ENCODE measurements at places on chromosomes 1 and 21.

DNA sequence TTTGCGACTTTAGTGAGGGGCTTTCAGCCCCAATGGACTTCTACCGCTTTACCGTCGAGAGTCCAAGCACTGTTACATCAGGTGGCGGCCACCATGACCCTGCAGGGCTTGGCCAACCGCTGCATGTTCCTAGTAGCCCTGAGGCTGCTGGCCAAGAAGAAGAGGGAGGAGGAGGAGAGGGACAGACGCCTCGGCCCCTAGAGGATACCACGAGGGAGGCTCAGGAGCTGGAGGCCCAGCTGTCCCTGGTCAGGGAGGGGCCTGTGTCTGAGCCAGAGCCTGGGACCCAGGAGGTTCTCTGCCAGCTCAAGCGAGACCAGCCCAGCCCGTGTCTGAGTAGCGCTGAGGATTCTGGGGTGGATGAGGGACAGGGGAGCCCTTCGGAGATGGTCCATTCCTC, 8.6 kb upstream of the SLC25A34 start:
- no peak for DNase-seq

- no peak for DNase-seq
These were observed 58.3 kb upstream of the MAP1LC3C start for GRCh38 chr1:242056988-242057744.

DNA sequence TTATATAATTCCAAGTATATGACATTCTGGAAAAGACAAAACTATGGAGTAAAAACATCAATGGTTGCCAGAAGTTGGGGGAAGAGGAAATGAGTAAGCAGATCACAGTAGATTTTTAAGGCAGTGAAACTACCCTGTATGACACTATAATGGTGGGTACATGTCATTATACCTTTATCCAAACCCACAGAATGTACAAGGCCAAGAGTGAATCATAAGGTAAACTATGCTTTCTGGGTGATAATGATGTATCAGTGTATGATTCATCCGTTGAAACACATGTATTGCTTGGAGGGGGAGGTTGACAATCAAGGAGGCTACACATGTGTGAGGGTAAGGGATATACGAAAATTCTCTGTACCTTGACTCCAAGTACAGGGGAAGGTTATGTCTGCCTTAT, 862.7 kb downstream of the PLA2G4A start:
- peak; percentile 38 for DNase-seq

GRCh38 chr1:163248064-163248463, 45.3 kb upstream of the RGS5 start:
- DNase-seq = no peak

- DNase-seq = peak; percentile 70
These were observed 102.8 kb downstream of the CLIC6 start for GRCh38 chr21:34771512-34772028.

- no peak for DNase-seq
These were observed 21.1 kb upstream of the LAMC2 start for GRCh38 chr1:183164963-183165362.

DNA sequence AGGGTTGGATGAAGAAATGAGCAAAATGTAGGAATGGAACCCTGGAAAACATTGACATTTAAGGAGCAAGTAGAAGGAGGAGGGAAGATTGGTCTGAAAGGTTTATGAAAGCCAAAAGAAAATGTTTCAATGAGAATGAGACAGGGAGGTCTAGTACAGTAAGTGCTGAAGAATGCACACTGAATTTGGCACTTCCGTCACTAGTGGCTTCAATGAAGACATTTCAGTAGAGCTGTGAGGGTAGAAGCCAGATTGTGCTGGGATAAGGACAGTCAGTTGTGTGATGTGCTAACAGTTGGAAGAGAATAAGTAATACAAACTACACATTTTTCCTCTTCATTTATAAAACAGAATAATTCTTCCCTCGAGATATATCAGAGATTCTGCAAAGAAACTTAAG, 17.1 kb downstream of the THEM4 start:
- DNase-seq = no peak

DNA sequence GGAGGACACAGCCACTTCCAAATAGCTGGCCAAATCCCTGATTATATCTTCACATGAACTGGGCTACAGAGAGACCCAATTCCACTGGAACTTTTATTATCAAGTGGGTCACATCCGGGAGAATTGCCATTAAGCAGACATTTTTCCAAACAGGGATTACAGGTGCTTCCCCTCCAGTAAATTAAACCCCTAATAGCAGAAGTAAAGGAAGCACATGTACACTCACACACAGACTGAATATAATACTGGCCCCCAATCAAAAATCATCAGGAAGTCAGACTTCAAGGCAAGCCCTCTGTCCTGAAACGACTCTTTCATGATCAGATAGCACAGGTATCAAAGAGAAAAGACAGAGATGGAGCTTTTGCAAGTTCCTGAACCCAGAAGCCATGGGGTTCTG, 118.6 kb upstream of the PPP2R5A start:
- DNase-seq = no peak

DNA sequence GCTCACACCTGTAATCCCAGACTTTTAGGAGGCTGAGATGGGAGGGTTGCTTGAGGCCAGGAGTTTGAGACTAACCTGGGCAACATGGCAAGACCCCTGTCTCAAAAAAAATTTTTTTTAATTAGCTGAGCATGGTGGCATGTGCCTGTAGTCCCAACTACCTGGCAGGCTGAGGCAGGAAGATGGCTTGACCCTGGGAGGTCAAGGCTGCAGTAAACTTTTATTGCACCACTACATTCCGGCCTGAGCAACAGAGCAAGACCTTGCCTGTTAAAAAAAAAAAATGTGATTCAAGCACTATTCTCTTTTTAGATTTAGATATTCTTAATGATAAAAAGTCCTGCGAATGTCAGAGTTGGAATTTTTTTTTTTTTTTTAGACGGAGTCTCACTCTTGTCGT, 102.5 kb upstream of the L1TD1 start:
- no peak for DNase-seq

DNA sequence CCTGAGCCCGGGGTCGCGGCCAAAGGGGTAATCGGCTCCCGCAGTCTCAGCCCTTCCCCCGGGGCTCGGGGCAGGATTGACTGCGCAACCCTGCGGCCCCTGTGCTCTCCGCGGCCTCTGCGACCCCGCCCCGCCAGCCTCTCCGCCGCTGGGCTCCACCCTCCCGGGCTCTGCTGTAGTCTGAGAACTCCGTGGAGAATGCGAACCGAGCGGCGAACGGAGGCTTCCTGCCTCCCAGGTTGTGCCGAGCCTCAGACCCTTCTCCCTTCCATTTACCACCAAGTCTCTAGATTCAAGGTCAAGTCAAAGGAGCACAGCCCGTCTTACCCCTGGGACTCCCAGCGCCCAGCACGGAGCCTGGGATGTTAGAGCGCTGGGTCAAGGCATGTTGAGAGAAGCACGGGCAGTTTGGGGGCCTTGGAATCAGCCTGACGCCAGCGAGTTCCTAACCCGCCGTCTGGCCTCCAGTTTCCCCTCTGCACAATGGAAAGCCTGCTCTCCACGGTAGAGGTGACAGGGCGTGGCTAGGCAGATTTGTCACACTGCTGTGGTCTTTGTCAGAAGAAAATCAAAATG, 3.0 kb downstream of the ATP2B4 start:
- no peak for DNase-seq

GRCh38 chr1:211305044-211305443, 21.6 kb upstream of the TRAF5 start:
- no peak for DNase-seq

DNA sequence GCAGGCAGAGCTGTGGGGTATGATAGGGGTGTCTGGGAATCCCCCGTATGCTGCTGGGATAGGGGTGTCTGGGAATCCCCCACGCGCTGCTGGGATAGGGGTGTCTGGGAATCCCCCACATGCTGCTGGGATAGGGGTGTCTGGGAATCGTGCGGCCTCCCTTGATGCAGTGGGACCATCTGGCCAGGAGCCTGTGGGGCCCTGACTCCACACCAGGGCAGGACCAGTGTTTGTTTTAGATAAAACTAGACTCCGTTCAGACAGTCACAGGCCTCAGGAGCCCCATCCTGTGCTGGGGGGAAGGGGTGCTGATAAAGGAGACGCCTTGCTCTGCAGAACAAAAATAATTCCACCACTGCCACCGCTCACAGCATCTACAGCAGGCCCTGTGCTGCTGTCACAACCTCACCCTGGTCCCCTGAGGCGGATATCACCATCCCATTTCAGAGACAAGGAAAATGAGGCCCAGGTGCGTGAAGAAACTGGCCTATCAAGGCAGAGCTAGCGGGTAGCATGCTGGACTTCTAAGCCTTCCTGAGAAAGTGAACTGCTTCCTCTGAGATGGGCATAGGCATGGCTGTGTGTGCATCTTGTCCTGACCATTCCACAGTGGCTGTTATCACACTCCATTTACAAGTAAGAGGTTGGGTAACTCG, 24.0 kb downstream of the ECE1 start:
- DNase-seq = no peak

DNA sequence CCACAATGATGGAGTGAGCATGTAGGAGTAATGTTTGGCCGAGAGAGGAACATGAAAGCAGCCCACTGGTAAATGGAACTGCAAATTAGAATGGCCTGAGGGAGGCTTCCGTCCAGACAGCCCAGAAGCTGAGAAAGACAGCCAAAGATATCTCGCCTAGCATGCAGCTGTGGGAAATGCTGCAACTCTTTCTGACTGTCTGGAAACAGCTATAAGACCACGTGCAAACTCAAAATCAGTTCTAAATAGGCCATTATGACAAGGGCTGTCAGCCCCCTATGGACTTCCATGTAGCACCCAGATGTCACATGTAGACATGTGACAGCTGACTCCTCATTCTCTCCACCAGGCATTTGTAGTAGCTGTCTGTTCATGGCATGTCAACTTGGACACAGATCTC, 62.9 kb upstream of the ATP1A1 start:
- DNase-seq = no peak

DNA sequence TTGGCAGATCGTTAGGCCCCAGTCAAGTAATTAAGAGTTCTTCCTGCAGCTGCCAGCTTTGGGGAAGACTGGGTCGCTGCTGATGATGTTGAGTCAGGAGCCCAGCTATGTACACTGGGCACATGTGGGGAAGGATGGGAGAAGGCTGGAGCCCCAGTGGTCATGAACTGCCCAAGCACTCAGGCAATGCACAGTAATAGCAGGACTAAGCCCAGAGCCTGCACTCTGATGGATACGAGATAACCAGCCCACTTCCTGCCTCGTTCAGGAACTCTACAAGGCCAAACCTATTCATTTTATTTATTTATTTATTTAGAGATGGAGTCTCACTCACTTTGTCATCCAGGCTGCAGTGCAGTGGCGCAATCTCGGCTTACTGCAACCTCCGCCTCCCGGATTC, 81.1 kb upstream of the BTG3 start:
- DNase-seq = no peak

- no peak for DNase-seq
These were observed 244.4 kb downstream of the MATN1 start for GRCh38 chr1:30478799-30479563.

DNA sequence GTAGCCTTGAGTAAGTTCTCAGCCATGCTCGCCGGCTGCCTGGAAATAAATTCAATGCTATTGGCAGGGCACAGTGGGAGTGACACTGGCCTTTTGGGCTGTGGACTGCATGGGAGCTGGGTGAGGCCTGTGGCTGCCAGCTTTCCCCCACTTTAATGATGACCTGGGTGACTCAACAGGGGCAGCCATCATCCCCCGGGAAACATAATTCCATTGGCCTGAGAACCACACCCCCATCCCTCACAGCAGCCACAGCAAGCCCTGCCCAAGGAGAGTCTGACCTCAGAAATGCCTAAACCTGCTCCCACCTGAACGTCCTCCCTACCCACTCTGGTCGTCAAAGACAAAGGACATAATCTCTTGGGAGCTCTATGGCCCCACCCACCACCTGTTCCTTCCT, 384.0 kb downstream of the LTN1 start:
- DNase-seq = no peak

- peak; percentile 30 for DNase-seq
These were observed 3.8 kb downstream of the DNASE2B start for GRCh38 chr1:84402060-84402459.

GRCh38 chr1:110696818-110697217, 22.1 kb upstream of the KCNA3 start:
- DNase-seq = no peak

- DNase-seq = no peak
These were observed 2.7 kb upstream of the ZNF692 start for GRCh38 chr1:248861616-248862015.

GRCh38 chr21:25456672-25457071, 150.6 kb downstream of the MRPL39 start:
- no peak for DNase-seq

DNA sequence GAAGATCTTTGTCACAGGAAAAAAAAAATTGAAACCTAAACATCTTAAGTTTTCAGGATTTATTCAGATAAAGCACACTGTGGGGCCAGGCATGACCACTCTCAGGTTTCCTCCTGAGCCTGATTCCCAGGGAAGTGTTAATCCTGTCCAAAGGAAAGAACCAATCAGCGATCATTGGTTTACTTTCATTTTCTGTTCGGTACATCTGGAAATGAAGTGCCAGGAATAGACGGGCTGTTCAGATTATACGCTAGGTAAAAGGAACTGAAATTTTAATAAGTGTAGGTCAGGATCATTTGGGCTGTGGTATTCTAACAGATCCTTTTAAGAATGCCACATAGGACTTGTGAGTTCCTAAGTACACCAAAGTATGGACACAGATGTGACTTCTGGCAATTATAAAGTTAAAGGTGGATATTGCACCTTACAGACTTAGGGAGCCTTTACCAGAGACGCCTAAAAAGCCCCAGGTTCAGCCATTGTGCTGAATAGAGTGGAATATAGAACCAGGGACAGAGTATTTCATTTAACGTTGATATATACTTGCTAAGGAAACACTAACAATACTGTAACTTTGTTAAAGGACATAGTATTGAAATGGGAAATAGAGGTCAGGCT, 9.3 kb upstream of the CACYBP start:
- DNase-seq = peak; percentile 61

GRCh38 chr1:158506369-158506987, 34.5 kb downstream of the OR10R2 start:
- no peak for DNase-seq

GRCh38 chr1:26352338-26352679, 1.6 kb downstream of the CRYBG2 start:
- no peak for DNase-seq

- no peak for DNase-seq
These were observed 58.9 kb downstream of the ERG start for GRCh38 chr21:38439426-38439825.

DNA sequence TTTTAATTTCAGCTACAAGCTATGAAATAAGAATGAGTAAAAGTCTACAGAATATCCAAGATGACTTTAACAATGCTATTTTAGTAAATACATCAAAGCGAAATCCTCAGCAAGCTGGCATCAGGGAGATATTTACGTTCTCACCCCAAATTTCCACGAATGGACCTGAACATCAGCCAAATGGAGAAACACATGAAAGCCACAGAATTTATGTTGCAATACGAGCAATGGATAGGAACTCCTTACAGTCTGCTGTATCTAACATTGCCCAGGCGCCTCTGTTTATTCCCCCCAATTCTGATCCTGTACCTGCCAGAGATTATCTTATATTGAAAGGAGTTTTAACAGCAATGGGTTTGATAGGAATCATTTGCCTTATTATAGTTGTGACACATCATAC, 13.7 kb upstream of the CLCA1 start:
- no peak for DNase-seq

DNA sequence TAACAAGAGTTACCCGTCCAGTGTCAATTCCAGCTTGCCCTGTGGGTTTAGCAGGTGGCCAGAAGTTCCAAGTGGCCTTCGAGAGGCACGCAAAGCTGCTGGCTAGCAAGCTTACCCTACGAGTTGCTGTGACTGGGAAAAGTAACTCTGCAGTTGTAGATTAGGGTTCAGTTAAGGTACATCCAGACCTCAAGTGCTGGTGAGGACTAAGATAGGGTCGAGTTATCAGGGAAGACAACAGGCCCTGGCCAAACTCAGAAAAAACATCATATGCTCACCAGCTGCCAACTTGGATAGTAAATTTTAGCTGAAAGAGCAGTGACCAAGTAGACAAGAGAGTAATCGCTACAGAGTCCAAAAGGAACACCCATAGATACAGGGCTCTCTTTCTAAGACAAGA, 27.7 kb upstream of the LRRC7 start:
- DNase-seq = no peak

All from Panc1 (cell line).